ENCODE measurements at places on chromosomes 6 and 20. TPM values are rescaled to one million over a fixed set of nuclear protein-coding genes. Genes with fewer than 3 reads are reported as not detected.
A peak's percentile ranks its signal among the peaks of the same experiment; 100 is the strongest.

Gene RPRD1B
- total RNA-seq = 13.5 TPM

GRCh38 chr20:48627737-48628128, 200.1 kb downstream of the PREX1 start:
- no peak for DNase-seq

- DNase-seq = peak; percentile 36
These were observed 4.7 kb downstream of the GMPR start for GRCh38 chr6:16243055-16243454.

- DNase-seq = no peak
These were observed 25.8 kb upstream of the CEP85L start for GRCh38 chr6:118677193-118677592.

DNA sequence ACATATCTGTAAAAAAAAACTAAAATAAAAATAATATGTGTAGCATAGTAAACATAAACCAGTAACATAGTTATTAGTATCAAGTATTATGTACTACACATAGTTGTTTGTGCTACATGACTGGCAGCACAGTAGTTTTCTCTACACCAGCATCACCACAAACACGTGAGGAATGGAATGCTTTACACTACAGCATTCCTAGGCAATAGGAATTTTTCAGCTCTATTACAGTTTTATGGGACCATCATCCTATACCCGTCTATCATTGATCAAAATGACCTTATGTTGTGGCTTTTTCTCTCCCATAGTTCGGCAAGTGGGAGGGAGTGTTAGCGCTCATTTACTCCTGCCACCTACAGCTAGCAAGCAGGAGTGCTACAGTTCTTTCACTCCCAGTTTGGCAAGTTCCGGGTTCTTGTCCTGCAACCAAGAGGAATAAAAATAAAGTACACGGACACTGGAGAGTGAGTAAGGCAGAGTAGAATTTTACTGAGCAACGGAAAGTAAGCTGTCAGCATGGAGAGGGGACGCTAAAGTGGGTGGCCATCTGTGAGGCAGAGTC, 196.8 kb upstream of the HSF2 start:
- DNase-seq = no peak

DNA sequence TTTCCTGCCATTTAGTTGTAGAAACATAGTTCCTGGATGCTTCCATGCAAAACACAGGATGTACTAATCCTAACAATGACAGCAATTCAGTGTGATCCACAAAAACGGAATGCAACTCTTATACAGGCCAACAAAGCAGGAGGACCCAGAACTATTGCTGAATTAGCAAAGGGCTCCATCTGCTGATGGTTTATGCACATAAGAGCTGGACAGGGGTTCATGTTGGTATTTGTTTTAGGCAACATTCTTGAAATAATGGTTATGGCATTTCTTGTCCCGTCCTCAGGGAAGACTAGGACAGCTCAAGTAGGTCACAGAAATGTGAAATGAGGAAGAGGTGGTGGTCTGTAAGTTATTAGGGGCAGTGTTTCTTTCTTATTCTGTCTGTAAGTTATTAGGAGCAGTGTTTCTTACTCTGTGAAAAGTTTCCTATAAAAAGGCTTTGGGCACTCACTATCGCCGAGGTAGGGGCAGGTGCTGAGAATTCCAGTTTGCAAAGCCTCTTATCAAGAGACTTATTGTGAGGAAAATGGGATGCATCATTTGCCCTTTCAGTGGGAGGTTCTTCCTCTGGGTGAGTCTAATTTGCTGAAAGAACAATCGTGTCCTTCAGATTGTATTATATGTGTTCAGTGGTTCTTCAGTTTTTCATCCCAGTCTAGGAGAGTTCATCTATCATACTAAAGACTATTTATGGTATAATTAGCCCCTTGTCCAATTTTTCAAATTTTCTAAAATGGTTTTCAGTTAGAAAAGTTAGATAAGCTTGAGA, 171.1 kb downstream of the MCHR2 start:
- peak; percentile 43 for DNase-seq

GRCh38 chr6:111549168-111549567, 56.5 kb downstream of the TRAF3IP2 start:
- DNase-seq = no peak

Gene SLC22A16
- not detected for total RNA-seq

Gene C6orf58
- not detected for total RNA-seq

- DNase-seq = no peak
These were observed 607.1 kb downstream of the HDGFL1 start for GRCh38 chr6:23176471-23176870.

DNA sequence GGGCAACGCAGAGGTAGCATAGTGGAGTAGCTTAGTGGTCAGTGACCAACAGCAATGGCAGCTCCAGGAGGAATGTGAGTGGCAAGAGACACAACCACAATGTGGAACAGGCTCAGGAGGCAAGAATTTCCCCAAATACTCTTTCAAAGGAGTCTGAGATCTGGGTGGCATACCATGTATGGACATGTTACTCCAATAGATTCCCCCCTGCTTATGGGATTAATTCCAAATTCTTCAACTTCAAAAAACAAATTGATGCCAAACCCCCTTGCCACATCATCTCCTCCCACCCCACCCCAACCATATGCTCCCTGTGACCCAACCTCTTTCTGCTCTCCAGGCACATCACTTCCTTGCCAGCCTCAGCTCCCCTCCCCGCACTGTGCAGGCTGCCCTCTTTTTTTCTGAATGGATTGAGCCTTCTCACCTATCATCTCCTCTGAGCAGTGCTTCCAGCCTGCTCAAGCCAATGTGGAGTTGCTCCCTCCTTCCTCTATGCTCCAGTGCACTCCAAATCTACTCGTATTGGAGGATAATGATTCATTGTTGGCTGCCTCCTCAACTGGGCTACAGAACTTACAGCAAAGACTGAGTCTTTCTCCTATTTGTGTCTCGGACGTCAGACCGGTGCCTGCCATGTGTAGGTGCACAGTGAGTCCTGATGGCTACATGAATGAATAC, 93.0 kb upstream of the CEP85L start:
- no peak for DNase-seq

DNA sequence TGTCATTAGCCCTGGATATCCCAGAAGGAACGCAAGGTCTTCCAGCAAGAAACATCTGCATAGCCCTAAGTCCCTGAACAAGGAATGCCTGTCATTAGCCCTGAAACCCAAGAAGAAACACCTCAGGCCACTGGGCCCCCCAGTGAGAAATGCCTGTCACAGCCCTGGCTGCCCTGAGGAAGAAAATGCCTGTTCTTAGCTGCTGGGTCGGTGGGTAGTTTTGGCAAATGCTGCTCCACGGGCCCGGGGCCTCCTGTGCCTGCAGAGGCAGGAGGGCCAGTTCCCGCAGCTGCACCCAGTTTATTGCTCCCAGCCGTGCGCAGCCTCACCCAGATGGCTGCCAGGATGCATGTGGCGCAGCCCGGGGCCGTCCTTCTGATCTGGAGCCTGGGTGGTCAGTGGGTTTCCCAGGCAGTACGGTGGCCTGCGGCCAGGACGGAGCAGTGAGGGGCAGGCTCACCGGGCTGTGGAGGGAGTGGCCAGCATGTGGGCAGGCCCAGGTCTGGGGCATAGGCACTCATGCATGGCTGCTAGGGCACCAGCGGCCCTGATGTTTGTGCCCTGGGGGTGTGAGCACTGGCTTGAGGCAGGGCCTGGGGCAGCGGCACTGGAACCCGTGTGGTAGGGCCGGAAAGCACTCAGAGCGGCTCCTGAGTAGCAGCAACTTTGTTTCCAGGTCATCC, 219.0 kb downstream of the ERMARD start:
- no peak for DNase-seq

DNA sequence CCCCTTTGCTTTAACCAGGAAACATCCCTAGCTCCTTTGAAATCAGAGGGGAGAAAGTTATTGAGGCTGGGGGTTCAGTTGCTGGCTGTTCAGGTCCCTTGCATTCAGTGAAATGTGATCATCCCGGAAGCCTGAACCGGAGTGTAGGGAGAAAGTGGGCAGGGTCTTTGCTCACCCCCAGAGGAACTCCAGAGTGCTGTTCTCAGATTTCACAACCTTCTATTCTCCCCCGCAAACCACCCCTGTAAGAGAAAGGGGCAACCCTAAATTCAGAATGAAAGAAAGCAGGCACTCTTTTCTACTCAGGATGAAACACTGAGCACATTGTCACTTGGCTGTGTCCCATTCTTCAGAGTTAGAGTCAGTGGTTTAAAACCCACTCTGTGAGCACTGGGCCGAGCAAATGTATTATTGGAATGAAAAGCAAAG, 139.8 kb downstream of the KHDC1L start:
- DNase-seq = no peak

DNA sequence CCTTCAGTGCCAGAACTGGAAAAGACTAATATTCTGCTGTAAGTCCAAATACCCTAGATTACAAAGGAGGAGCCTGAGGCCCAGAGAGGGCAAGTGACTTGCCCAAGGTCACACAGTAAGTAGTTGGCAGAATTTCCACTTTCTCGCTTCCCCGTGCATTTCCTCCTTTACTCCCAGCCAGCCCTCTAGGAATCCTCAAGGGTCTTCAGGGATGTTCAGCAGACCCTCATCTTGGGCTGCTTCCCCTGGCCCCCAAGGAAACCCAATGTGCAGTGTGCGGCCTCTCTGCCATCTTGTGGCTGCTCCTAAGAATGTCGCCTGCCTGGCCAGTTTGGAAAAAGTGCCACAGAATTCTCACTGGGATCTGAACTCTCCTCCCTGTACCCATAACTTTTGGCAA, 217.7 kb upstream of the LRFN2 start:
- DNase-seq = no peak

DNA sequence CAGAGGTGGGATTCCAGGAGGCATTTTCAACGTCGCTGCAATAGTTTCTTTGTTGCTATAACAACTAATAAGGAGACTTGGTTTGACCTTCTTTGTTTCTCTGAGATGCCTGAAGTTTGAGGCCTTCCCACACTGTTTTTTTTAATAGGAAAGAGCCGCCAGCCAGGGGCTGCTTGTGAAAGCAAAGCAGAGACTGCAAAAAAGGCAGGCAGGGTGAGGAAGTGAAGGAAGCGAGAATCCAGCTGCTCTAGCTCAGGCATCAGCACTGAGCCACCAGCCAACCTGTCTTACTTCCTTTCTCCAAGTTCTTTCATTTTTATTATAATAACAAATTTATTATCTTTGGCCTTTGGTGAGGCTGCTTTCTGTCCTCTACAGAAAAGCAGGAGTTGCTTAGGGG, 179.1 kb downstream of the DOK5 start:
- DNase-seq = no peak

GRCh38 chr6:113103634-113104361, 753.3 kb upstream of the MARCKS start:
- DNase-seq = peak; percentile 16

- no peak for DNase-seq
These were observed 59.0 kb upstream of the PDE10A start for GRCh38 chr6:165722022-165722421.

- DNase-seq = peak; percentile 67
These were observed 8.3 kb downstream of the CD109 start for GRCh38 chr6:73704260-73704659.

DNA sequence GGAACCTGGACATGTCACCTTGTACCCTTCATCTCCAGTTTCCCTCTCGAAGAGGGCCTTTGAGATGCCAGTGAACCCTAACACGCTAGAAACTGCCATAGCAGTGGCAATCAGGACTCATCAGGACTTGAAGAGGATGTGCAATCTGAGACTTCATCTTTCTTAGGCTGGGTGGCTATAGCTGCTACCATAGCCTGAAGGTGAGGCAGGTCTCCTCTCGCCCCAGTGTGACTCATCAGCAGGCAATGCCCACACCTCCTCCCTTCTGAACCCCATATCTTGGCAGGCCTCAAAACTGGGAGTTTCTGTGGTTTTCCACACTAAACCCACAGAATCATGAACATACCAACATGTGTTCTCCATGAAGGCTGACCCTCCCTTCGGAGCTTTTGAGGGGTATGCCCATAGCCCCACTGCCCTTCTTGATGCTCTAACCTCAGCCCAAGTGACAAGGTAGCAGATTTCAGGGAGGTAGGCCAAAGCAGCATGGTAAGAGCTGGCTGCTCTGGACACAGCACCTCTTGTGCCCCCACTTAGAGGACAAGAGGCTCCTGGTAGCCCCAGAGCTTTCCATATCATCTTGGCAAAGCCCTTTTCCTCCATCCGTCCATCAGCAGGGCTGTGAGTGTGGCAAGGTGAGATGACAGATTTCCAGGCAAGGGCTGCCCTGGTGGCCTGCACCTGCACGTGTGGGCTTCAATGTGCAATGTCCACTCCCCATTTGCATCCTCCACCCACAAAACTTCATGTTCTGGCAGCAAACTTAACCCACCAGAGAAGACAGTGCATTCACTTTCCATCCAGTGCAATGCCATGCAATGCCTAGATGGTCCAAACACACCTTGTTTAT, 2.6 kb downstream of the BLCAP start:
- DNase-seq = peak; percentile 35

Gene SLC26A8
- not detected for total RNA-seq

Gene SIRPA
- 10.6 TPM for total RNA-seq

DNA sequence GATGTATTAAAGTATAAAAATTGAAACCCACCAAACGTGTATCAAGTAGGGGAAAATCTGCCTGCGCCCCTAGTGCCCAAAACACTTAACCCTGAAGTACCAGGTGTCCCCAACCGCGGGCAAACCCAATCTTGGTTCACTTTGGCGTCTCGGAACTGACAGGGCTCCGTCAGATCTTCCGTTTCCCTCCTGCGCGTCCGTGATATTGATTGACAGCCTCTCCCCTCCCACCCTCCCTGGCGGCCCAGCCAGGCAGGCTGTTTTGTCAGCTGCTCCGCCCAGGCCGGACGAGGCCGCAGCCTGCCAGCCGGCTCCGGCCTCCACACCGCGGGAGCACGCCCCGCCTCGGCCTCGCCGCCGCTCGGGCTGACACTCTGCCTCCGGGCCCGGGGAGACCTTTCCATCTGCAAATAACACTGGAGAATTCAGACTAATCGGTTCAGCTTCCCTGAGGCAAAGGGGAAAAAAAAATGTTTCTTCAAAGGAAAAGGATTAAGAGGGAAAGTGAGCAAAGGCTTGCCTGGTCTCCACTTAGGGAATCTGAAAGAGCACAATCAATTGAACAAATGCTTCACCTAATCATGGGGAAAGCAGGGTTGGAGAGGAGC, 234.9 kb upstream of the MCHR2 start:
- DNase-seq = peak; percentile 30

DNA sequence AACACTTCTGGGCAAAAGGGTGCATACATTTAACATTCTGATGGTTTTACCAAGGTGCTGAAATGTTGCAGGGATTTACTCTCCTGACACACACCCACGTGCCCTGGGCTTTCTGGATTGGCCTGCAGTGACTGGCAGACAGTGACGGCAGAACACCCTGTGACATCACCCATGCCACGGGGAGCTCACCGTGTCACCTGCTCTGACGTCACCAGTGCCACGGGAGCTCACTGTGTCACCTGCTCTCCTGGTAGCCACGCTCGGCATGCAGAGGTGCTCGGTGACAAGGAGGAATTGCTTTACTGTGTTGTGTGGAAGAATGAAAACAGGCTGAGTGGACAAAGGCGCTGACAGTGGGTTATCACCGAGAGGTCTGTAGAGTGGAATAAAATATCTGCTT, 99.3 kb downstream of the RAMACL start:
- DNase-seq = no peak

Data from H4 (cell line).